ENCODE measurements at places on chromosomes 1 and 21.
A peak's percentile ranks its signal among the peaks of the same experiment; 100 is the strongest.

DNA sequence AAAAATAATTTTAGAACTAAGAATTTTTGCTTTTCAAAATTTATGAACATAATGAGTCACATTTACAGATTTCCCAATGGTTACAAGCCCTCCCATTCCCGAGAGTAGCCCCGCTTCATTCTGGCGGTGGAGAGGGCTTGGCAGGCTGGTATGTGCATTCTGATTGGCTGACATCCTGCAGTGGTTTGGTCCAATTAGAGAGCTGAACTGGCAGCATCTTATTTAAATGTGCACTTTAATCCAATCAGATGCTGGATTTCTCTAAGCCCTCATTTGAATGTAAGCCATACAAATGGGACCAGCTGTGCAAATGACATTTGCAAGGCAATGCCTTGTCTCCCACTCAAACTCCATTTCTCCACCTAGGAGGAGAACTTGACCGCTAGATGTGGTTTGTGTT lies 18.0 kb upstream of the TRIM17 start:
- no peak for DNase-seq

GRCh38 chr1:28087614-28088167 lies 719 bp downstream of the EYA3 start:
- DNase-seq: no peak

GRCh38 chr1:63968663-63969440 lies 195.0 kb downstream of the ROR1 start:
- peak; percentile 67 for DNase-seq

DNA sequence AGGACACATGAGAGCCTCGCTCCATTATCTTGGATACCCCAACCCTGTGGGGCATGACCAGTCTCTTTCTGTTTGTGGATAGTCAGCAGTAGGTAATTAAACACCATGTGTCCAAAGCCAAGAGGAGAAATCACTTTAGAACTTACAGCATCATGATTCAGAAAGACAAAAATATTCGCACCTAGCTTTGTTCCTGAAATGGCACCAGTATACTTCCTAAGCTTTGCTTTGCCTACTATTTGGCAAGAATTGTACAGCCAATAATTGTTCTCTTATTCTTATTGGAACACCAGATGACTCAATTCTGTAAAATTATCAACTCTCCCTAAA lies 24.2 kb downstream of the TNFRSF9 start:
- DNase-seq: no peak

GRCh38 chr1:147493349-147493748 lies 48.0 kb upstream of the BCL9 start:
- DNase-seq: no peak

DNA sequence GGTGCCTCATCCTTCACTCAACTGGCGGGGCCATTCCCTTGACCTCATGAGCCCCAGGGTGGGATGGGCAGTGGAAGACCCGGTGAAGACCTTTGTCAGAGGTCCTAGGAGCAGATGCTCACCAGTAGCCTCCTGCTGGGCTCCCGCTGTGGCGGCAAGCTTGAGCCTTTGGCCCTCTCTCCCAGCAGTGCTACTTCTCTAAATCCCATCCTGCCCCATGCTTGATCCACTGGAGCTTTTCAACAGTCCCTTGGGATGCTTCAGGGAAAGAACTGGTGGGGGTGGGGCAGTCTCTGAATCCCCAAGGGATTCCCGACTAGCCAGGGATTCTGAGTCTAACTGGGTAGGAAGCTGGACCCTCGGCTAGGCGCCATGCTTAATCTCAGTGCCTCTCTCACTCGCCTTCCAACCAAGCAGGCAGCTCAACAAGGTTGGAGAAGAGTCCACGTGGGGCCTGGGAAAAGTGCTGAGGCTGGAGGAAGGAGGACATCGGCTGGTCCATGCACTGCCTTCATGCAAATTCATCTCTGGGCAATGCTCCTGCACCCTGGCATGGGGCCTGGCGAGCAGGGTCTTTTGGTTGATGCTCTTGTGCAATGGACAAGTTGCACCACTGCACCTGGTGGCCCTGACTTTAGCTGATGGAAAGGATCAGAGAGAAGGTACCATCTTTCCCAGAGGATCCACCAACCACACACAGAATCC lies 190.3 kb downstream of the GRIK3 start:
- DNase-seq: peak; percentile 28

DNA sequence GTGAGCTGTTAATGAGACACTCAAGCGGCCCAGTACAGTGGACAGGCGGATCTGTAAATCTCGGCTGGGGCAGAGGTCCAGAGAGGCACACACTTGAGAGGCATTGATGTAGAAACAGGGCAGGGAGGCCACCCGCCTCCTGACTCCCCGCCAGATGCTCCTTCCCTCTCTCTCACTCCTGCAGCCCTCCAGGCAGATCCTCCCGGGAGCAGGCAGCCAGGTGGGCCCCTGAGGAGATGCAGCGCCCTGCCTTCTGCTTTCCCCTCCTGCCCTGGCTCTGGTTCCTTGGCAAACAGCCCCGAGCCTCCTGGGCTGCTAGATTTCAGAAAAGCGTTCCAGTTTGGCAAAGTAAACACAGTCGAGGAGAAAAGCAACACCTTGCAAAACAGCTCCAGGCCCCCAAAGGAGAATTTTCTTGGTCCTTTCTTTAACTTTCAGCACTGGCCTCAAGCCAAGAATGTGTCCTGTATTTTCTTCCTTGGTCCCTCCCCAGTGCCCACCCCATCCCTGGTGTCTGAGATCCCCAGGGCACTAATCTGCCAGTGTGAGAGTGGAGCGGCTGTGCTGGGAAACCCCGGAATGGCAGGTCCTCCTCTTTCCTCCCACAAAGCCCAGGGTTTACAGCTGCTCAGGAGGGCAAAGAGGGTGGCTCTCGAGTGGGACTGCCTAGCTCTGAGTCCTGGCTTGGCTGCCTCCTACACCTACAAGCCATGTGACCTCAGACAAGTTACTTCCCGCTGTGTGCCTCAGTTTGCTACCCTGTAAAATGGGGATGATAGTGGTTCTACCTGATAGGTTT lies 29.4 kb upstream of the IFNLR1 start:
- no peak for DNase-seq

- DNase-seq: no peak
Observed at GRCh38 chr1:173553312-173553711, 49.6 kb downstream of the SLC9C2 start.

DNA sequence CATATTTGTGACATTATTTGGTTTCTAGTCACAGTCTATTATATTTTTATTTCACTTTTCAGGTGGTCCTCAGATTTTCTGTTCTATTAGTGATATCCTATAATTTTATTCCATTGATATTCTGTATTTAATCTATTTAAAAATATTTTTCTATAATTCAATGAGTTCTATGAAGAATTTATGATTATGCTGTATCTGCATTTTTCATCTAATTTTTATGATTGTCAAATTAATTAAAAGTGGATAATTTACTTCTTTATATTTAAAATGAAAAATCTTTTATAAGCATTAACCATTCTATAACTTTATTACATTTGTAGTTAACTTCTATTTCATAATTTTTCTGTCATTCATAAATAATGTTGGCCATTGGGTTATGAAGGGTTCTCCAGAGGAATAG lies 387.4 kb upstream of the LRRC7 start:
- no peak for DNase-seq

DNA sequence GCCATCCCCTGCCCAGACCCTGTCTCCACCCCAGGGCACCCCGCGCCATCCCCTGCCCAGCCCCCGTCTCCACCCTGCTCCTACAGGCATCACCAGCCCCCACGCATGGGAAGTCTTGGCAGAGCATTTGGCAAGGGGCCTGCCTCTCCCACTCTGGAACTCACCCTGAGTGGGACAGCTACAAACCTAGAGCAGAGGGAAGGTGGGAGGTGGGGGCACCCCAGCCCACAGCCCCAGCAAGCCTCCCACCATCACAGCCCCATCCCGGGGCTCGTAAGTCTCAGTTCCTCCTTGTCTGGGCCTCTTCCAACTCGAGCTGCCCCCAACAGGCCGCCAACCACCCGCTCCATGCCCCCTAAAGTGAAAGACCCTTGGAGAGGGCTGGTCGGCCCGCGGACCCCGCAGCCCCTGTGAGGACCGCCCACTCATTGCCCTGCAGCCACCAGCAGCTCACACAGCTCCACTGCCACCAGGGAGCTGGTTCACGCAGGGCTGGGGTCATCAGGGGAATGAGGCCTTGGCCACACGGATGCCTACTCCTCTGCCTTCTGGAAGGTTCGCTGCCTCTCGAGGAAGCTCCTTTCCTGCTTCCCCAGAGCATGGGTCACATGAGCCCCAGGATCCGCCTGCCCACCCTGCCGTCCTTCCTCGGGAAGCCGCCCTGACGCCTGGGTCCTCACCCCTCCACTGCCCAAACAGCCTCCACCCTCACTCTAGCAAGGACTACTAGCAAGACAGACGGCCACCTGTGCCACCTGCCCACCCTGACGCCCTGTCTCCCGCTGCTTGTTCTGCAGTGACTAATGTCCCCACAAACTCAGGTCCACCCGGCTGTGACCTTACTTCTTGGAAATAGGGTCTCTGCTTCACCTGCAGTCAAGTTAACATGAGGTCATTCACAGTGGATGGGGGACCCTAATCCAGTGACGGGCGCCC lies 14.4 kb downstream of the MEGF6 start:
- no peak for DNase-seq

DNA sequence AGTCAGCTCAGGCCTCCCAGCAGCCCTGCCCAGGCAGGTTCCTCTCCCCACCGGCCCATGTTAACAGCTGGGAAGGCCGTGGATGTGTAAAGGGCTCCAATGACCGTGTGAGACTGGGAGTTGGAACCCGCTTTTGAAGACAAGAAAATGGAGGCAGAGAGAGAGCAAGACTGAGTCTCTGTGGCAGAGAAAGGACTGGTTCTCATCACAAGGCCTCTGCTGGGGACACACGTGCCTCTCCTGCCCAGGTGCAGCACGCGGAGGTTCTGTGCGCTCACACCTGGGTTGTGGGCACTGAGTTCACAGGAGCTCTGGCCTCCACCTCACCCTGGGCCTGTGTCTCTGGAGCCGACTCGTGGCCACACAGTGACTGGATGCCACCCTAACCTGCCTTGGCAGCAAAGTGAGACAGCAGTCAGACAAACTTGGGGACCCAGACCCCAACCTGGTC lies 27.0 kb downstream of the RUNX3 start:
- DNase-seq: no peak

- DNase-seq: no peak
Observed at GRCh38 chr1:235968831-235969230, 96.1 kb downstream of the NID1 start.

DNA sequence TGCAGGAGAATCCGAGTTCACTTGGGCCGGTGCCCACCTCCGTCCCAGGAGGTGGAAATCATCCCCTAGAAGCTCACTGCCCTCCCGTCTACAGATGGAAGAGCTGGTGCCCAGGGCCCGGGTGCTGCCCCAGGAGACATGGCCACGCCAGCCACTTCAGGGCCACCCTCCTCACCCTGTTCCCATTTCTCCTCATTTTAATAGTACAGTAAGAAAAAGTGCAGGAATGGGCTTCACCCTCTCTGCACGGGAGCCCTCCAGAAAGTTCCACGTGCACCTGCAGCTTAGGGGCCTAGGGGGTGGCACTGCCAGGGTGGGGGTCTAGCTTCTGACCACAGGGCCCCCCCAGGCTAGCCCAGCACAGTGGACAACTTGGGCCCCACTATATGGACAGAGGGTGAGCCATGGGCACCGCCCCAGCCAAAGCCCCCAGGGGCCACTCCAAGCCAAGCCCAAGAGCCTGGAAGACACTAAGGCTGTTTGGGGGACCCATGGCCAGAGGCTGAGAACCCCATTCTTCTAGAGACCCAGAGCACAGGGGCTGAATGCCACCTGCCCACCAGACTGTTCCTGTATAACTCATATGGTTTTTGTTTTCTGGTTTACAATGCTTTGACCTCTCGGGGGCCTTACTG lies 3.4 kb upstream of the FTCD start:
- no peak for DNase-seq

DNA sequence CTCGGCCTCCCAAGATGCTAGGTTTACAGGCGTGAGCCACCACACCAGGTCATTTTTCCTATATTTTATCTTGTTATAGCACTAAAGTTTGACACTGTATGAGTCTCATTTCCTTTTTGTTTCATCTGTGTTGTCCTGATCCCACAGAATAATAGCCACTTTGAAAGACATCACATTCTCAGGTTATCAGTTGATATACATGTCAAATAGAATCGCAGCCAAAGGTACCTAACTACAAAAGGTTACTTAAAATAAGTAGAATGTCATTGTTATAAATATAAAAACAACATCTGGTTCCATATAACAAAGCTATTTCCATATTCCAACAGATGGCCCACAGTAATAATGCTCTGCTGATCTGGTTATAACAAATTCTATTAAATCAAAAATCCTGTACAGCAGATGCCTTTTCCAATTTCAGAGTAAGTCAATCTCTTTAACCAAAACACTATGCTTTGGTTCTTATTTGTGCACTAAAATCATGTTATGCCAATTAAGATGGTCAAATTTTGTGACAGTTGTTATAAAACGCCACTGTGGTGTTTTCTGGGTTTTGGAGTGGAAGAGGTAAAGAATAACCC lies 6.0 kb downstream of the FOXJ3 start:
- DNase-seq: no peak

DNA sequence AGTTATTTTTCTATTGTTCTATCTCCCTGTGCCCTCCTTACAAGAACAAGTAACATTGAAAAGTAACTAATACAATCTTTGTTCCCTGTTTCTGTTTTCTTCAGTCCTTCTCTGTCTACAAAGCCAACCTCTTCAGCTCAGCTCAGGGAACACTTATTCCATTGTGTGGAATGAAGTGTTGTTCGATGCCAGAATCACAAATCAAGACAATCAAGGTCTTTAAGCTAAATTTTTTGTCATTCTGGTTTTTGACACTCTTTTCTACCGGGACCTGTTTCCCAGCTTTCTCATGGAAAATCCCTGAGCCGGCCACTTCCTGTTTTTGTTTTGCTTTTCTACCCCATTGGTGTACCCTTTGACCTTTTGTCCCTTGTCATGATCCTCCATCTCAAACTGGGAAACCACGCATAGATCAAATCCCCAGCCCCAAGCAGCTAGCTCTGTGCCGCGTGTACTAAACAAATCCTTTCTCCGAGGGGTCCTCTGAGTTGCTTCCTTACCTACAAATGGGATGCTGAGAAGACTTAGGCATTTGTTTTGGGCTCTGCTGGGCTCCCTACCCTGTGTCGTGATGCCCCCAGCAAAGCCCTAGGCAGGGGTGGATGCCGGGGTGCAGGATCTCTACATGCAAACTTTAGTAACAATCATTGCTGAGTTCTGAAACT lies 141.8 kb downstream of the TOMM20 start:
- no peak for DNase-seq

- no peak for DNase-seq
Observed at GRCh38 chr1:153515504-153516394, 20.0 kb downstream of the S100A6 start.

- DNase-seq: no peak
Observed at GRCh38 chr1:222920169-222920568, 105.3 kb downstream of the DISP1 start.

GRCh38 chr1:41486371-41487125 lies 2.1 kb upstream of the EDN2 start:
- no peak for DNase-seq

DNA sequence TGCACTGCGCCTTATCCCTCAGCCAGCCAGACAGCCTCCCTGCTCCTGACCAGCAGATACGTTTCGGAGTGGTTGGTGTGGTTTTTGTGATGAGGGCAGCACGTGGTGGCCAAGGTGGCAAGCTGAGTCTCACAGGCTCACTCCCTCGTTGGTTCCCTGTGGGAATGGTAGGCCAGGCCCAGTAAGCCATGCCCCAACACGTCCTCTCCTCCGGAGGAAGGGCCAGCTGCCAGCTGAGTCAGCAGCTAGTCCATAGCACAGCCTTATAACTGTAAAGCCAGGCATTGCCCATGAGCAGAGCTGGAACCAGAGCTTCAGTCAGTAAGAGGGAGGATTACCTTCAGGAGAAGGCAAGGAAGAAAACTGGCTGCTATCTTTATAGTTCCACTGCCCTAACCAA lies 29.5 kb downstream of the SZRD1 start:
- DNase-seq: no peak

GRCh38 chr1:3841491-3841890 lies 15.5 kb downstream of the CEP104 start:
- DNase-seq: no peak

Measured in heart left ventricle (tissue), 16 donors.